ENCODE measurements at places on chromosomes 2 and 18. TPM values are rescaled to one million over a fixed set of nuclear protein-coding genes. Genes with fewer than 3 reads are reported as not detected.

The ASXL2 gene
- total RNA-seq, result 54.4 TPM

The CHRNG gene
- total RNA-seq, result not detected

The PER2 gene
- 19.0 TPM for total RNA-seq

The CNDP1 gene
- not detected for total RNA-seq

The MRPL44 gene
- total RNA-seq, result 32.7 TPM

The BMP10 gene
- total RNA-seq, result not detected

The CCNT2 gene
- total RNA-seq, result 41.4 TPM

The FER1L5 gene
- not detected for total RNA-seq

The SERTAD2 gene
- 27.3 TPM for total RNA-seq

The OTOS gene
- not detected for total RNA-seq

The IL1A gene
- 7.8 TPM for total RNA-seq

The LRPPRC gene
- total RNA-seq, result 162 TPM

The GALM gene
- 78.4 TPM for total RNA-seq

The TLX2 gene
- 1.2 TPM for total RNA-seq

DNA sequence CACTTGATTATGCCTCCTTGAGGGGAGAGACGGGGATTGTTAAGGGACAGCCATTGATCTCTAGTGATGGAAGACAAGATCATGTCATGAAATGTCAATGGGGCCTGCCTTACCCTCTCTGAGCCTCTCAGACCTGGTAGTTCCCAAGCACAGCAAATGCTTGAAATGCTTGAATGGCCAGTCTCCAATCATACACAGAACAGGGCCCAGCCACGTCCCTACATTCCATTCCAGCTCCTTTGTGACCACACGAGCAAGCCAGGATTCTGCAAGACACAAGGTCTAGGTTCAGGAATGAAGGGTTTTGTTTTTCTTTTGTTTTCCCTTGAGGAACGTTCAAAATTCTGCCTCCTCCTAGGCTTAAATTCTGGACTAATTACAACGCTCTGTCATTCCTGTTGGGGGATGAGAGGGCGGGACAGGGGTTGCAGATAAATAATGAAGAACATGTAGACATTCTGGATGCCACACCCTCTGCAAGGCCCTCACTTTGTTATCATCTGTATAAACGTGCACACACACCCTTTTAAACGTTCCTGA is 98.1 kb upstream of the YPEL5 start:
- no peaks in the 10 kb centered on the region for H3K36me3 ChIP-seq
- no peaks in the 10 kb centered on the region for H3K4me1 ChIP-seq
- H3K27me3 ChIP-seq, result peaks cover 12% of the 10 kb centered on the region
- DNase-seq, result no peak
- no peak overlapping the region for H3K4me3 ChIP-seq
- H3K27ac ChIP-seq, result no peak overlapping the region

- no peak for DNase-seq
- H3K4me1 ChIP-seq, result no peaks in the 10 kb centered on the region
- no peaks in the 10 kb centered on the region for H3K27me3 ChIP-seq
- H3K27ac ChIP-seq, result no peak overlapping the region
Observed at GRCh38 chr2:138359532-138359931, 142.0 kb upstream of the SPOPL start.

DNA sequence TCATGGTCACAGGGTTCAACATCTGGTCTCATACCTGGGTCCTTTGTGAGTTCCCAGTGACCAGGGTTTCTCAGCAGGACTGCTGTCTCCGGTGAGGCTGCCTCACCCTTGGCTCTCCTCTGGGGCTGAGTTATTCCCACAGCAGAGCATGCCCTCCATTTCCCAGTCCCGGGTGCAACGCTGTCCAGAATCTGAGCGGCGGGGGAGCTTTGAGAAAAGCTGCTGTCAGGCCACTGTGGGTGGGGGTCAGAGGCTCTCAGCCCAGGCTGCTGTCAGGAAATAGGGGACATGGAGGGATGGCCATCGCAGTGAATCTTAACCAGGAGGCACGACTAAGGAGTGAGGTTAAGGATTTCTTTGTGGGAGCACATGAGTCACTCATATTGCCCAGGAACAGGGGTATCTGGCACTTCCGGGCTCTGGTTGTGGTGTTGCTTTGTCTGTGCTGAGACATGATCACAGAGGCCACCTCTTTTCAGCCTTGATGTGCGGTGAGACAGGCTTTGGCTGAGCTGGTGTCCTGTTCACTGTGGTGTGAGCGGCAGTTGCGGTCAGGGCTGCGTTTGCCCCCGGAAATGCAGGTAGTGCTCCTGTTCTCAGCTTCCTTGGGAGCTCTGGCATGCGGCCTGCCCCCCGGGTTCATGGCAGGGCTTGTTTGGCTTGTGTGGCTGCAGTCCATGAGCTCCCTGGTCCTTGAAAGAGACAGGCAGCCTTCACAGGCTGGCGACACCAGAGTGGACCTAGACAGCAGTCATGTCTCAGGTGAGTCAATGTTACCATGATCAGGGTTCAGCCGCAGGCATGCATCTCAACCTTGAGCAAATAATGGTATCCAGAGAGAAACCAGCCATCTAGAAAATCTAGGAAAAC is 310.7 kb upstream of the MYT1L start:
- no peaks in the 10 kb centered on the region for H3K27me3 ChIP-seq
- H3K4me1 ChIP-seq, result peaks cover 10% of the 10 kb centered on the region
- H3K27ac ChIP-seq, result no peak overlapping the region

DNA sequence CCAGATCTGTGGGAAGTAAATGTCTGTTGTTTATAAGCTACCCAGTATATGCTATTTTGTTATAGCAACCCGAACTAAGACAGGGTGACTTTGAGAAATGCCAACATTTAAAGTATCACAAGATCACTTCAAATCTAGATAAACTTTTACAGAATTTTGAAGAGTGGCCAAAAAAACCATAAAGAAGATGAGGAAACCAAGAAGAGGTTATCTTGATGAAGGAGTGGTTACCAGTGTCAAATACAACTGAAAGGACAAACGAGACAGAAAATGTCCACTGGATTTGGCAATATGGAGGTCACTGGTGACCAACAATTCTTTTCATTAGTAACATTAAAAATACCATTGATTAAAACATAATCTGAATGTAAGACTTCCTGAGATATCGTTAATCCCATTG is 235.7 kb downstream of the DYM start:
- no peak for DNase-seq
- peaks cover 1% of the 10 kb centered on the region for H3K36me3 ChIP-seq
- no peak overlapping the region for H3K4me3 ChIP-seq
- H3K27me3 ChIP-seq, result no peaks in the 10 kb centered on the region
- no peak overlapping the region for H3K27ac ChIP-seq
- H3K4me1 ChIP-seq, result peaks cover 14% of the 10 kb centered on the region

GRCh38 chr18:45136381-45137086 is 455.8 kb downstream of the SETBP1 start:
- no peak overlapping the region for H3K4me3 ChIP-seq
- H3K36me3 ChIP-seq, result no peaks in the 10 kb centered on the region

GRCh38 chr18:55220523-55220922 is 261.3 kb upstream of the CCDC68 start:
- H3K36me3 ChIP-seq, result no peaks in the 10 kb centered on the region
- no peaks in the 10 kb centered on the region for H3K27me3 ChIP-seq
- no peak overlapping the region for H3K27ac ChIP-seq
- H3K4me3 ChIP-seq, result no peak overlapping the region

DNA sequence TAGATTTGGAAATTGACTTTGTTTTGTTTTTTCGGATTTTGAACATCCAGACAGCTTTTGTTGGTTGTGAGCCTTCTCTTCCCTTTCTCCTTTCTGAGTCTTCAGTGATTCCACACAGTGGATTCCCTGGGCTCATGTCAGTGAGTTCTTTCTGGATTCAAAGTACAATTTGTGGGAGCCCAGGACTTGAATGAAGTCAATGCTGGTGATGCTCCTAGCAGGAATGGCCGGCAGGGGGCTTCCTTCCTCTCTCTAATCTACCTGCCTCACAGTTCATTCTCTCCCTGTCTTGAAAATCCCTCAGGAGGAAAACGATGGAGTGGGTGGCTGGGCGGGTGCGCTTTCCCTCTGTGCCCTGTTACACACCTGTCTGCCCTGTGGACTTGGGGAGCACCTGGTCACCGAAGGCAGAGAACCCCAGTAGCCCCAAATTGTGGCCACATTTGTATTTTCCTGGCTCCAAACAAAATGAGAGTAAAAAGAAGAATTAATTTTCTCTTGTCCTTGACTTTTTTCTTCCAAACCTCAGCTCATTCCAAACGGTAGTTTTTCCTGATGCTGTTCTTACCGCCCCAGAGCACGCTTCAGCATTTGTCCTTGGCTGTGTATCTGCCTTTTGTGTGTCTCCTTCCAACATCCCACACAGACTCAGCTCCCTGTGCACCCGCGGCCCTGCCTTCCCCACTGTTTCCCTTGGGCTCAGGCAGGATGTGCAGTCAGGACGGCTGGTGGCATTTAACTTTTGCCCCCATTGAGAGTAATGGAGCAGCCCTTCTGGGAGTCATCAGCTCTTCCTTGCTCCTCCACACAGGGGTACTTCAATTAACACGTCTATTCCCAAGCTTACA is 86.6 kb downstream of the MARCO start:
- H3K27ac ChIP-seq, result no peak overlapping the region
- H3K27me3 ChIP-seq, result peaks cover 2% of the 10 kb centered on the region
- H3K36me3 ChIP-seq, result no peaks in the 10 kb centered on the region
- no peak overlapping the region for H3K4me3 ChIP-seq
- H3K4me1 ChIP-seq, result no peaks in the 10 kb centered on the region

DNA sequence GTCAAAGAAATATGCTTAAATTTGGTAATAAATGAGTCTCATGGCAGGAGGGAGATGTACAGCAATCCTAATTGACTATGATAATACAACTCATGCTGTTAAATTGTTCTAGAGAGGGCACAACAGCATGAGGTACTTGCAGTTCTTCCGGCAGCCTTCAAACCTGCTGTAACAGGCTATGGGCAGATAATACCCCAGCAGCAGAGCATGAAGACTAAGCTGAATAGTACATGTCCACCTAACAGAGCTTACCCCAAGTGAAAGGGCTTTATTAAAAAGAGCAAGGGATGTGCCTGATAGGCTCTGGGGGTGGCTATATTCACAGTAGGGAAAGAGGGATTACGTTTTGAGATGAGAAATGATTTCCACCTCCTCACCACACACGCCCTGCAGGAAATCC is 28.9 kb downstream of the MRO start:
- H3K27me3 ChIP-seq, result peaks cover 2% of the 10 kb centered on the region
- no peak for DNase-seq
- H3K4me1 ChIP-seq, result no peaks in the 10 kb centered on the region
- no peaks in the 10 kb centered on the region for H3K36me3 ChIP-seq
- H3K27ac ChIP-seq, result no peak overlapping the region

DNA sequence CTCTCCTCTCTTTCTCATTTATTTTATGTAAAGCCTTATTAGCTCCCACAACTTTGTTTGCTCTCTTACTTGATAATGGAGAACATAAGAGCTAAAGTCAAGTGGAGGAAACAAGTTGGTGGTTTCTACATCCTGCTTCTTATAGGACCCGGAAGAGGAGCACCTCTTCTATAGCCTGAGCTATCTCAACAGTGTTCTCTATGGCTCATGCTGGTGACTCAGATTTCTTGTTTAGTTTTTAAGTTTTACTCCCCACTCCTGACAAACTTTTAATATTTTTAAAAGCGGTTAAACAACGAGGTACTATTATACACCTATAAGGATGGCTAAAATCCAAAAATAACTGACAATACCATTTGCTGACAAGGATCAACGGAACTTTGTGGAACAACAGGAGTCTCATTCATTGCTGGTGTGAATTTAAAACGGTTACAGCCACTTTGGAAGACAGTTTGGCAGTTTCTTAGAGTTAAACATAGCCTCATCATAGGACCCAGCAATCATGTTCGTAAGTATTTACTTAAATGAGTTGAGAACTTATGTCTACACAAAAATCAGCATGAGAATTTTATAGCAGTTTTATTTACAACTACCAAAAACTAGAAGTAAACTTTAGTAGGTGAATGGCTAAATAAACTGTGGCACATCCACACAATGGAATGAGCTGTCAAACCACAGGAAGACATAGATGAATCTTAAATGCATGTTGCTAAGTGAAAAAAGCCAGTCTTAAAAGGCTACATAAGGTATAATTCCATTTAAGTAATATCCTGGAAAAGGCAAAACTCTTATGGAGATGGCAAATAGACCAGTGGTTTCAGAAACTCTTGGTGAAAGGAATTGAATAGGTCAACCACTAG is 12.7 kb upstream of the CDC42EP3 start:
- peak overlapping the region; percentile 34 for H3K4me3 ChIP-seq
- no peak for DNase-seq
- H3K36me3 ChIP-seq, result peaks cover 7% of the 10 kb centered on the region
- peaks cover 27% of the 10 kb centered on the region for H3K4me1 ChIP-seq

DNA sequence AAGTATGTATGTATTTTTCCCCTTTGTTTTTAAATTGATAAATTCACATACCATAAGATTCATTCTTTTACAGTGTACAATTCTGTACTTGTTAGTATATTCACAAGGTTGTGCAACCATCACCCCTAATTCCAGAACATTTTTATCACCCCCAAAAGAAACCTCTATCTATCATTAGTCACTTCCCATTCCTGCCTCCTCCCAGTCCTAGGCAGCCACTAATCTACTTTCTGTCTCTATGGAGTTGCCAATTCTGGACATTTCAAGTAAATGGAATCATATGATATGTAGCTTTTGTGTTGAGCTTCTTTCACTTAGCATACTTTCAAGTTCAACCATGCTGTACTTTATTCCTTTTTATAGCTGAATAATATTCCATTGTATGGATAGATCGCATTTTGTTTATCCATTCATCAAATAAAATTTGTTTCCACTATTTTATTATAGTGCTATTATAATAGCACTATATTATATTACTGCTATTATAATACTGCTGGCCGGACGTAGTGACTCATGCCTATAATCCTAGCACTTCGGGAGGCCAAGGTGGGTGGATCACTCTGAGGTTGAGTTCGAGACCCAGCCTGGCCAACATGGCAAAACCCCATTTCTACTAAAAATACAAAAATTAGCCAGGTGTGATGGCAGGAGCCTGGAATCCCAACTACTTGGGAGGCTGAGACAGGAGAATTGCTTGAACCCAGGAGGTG is 10.9 kb downstream of the STARD7 start:
- H3K27ac ChIP-seq, result no peak overlapping the region
- DNase-seq, result no peak

DNA sequence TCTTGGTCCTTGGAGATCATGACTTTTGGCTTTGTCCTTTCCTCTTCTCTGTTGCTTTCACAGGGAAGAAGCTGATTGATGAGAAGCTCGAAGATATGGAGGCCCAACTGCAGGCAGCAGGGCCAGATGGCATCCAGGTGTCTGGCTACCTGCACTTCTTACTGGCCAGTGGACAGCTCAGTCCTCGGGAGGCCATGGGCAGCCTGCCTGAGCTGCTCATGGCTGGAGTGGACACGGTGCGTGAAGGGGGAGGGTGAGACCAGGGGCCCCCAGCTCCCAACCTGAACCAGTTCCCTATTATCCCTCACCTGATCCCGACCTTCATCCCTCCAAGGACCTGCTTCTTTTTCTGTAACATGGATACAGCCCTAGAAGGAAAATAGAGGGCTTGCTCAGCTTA is 18.7 kb downstream of the PRKAG3 start:
- no peaks in the 10 kb centered on the region for H3K4me1 ChIP-seq
- H3K27me3 ChIP-seq, result peaks cover 6% of the 10 kb centered on the region
- no peak for DNase-seq
- no peaks in the 10 kb centered on the region for H3K36me3 ChIP-seq
- no peak overlapping the region for H3K4me3 ChIP-seq
- no peak overlapping the region for H3K27ac ChIP-seq

GRCh38 chr2:23380562-23381065 is 4.4 kb upstream of the KLHL29 start:
- peaks cover 18% of the 10 kb centered on the region for H3K4me1 ChIP-seq
- H3K36me3 ChIP-seq, result no peaks in the 10 kb centered on the region
- DNase-seq, result no peak
- peaks cover 44% of the 10 kb centered on the region for H3K27me3 ChIP-seq
- no peak overlapping the region for H3K27ac ChIP-seq

GRCh38 chr2:125259451-125259850 is 1234.4 kb downstream of the CNTNAP5 start:
- no peaks in the 10 kb centered on the region for H3K4me1 ChIP-seq
- no peak overlapping the region for H3K27ac ChIP-seq
- H3K27me3 ChIP-seq, result no peaks in the 10 kb centered on the region
- H3K4me3 ChIP-seq, result no peak overlapping the region
- H3K36me3 ChIP-seq, result no peaks in the 10 kb centered on the region

Measured in activated T-helper 1 cell treated with anti-CD3 and anti-CD28 coated beads, Interleukin-12 subunit alpha, Interleukin-12 subunit beta, Interleukin-2, Interleukin-4 antibody, amounts not matched to agents 30 ng/mL and 10 ng/mL and 1 ng/mL, durations not matched to agents 14 hours and 24 hours and 36 hours (primary cell).